Colonic mucosa (tissue), 4 donors: ENCODE measurements at places on chromosomes 2 and 18.

DNA sequence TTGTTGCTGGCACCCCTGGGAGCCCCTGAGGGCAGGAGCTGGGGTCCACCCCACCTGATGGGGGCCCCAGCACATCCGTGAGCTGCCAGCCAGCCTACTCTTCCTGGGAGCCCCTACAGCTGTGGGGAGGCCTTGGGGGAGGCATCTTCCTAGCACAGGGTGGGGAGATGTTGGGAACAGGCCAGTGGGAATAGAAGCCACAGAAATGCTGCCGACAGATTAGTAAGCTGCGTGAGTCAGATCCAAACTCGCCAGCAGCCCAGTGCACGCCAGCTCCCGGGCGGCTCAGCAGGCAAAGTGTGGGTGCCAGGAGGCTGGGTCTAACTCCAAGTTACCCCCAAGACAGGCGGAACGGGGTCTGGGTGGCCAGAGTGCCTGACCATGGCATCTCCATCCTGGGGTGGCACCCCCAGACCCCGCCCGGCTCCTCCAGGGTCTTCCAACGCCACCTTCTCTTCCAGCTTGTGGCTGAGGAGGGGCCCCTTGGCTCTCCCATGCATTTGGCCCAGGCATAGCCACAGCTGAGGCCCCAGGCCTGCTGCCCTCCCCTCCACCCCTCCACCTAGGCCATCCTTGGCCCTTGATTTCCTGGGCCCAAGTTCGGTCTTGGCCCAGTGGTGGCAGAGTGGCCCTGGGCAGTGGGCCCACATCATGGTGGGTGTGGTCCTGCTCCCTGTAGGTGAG, 15.3 kb downstream of the CROCC2 start:
- DNase-seq, result peak; percentile 44

- DNase-seq, result no peak
These were observed 272.0 kb downstream of the CYRIA start for GRCh38 chr2:16393500-16394071.

- DNase-seq, result no peak
These were observed 41.1 kb downstream of the THNSL2 start for GRCh38 chr2:88211003-88211808.

DNA sequence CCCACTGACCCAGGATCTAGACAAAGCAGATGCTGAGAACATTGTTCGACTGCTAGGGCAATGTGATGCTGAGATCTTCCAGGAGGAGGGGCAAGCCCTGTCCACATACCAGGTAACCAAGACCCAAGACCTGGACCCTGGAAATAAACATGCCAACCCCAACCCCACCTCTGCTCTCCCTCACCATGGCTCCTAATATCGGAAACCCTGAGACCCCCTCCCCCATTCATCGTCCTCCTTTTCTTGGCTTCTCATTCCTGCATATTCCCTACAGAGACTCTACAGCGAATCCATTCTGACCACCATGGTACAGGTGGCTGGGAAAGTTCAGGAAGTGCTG, 619 bp downstream of the GCKR start:
- no peak for DNase-seq

DNA sequence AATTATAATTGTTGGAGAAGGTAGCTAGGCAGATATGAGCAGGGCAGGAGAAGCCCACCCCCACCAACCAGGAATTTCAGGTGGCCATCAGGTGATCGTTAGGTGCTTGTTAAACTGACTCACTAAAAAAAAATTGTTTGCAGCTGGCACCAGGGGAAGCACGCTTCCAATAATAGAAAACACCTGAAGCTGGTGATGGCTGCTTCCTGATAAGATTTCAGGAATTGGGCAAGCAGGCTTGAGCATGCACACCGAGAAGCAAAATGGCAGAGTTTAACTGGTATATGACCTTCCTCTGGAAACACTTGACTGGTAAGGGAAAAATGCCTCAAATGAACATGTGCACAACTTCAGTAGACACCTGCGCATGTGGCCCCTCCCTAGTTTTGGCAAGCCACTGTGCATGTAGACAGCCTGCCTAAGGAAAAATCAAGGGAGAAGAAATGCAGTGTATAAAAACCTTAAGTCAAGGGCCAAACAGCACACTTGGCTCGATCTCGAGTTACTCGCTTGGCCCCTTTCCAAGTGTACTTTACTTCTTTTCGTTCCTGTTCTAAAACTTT, 292.8 kb downstream of the CCDC85A start:
- DNase-seq, result no peak
